ENCODE measurements at places on chromosomes 7 and 10.
A peak's percentile ranks its signal among the peaks of the same experiment; 100 is the strongest.

DNA sequence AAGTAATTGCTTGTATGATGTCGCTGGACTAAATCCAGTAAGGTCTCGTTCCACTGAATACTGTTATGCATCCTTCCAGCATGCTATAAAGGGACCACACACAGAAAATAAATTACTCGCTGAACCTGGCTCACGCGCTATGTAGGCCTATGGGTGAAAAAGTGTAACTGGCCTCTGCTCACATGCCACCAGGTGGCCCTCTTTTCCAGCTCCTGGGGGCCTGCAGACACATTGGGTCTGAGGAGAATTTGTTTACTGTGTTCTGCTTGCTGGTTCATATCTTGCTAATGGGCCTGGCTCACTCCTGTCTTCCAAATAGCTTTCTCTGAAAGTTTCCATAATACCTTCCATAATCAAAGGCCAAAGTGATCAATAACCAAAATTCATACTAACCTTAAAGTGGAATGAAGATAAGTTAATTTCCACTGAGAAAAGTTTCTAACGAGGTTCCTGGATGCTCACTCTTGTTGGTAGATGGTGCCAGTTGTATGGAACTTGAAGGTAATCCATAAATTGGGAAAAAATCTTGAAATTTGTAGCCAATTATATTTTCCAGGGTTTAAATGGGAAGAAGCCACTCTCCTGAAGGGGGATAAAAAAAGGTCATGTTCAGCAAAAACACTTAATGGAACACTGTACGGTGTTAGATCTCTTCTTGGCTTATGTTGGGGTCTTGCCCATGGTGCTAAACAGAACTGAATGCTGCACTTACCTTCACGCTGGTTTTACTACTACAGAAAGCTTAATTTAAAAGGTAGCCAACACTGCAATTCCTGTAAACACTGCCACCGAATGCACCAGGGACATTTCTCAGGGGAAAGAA is 27.0 kb upstream of the ZPBP start:
- DNase-seq: no peak

- peak; percentile 39 for DNase-seq
These were observed 588 bp upstream of the PAOX start for GRCh38 chr10:133378251-133379096.

GRCh38 chr10:126880926-126881325 is 24.3 kb upstream of the DOCK1 start:
- DNase-seq: no peak

- no peak for DNase-seq
These were observed 269.1 kb downstream of the ZMYND11 start for GRCh38 chr10:404346-404745.

DNA sequence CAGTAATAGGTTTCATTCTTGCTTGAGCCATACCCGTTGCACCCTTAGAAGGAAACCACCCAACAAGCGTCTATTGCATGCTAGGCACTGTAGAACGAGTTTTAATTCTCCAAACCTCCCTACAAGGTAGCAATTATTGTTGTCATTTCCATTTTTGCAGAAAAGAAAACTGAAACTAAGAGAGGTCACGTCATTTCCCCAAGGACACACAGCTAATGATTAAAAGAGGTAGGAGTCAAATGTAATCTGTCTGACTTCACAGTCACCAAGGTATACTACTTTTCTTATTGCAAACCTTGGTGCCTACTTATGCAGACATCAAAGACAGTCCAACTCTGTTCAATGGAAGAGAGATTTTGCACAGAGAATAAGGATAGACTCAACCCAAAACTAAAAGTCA is 49.1 kb upstream of the C1QL3 start:
- no peak for DNase-seq

DNA sequence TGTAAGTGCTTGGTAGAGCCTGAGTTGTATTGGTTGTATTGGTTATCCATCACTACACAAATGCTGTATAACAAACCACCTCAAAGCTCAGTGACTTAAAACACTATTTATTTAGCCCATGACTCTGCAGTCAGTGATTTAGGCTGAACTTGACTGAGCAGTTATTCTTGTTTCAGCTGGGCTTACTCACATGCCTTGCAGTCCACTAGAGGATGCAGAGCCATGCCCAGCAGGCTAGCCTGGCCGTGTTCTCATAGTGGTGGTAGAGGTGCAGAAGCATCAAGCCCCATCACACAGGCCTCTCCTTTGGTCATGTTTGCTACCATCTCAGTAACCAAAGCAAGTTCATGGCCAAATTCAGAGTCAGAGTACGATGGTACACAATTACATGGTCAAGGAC is 43.9 kb downstream of the LUC7L2 start:
- DNase-seq: no peak

- no peak for DNase-seq
These were observed 31.6 kb upstream of the USP6NL start for GRCh38 chr10:11643039-11643438.

DNA sequence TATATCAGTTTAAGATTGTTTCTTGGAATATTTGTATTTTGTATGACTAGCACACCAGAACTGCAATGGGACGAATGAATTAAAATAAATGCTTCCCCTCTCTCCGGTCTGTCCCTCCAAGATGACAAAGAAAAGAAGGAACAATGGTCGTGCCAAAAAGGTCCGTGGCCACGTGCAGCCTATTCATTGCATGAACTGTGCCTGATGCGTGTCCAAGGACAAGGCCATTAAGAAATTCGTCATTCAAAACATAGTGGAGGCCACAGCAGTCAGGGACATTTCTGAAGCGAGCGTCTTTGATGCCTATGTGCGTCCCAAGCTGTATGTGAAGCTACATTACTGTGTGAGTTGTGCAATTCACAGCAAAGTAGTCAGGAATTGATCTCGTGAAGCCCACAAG is 17.2 kb upstream of the PAPSS2 start:
- DNase-seq: no peak

- DNase-seq: no peak
These were observed 24.2 kb downstream of the PNLIPRP3 start for GRCh38 chr10:116451711-116452337.

- DNase-seq: no peak
These were observed 9.9 kb upstream of the COL13A1 start for GRCh38 chr10:69791812-69792211.

DNA sequence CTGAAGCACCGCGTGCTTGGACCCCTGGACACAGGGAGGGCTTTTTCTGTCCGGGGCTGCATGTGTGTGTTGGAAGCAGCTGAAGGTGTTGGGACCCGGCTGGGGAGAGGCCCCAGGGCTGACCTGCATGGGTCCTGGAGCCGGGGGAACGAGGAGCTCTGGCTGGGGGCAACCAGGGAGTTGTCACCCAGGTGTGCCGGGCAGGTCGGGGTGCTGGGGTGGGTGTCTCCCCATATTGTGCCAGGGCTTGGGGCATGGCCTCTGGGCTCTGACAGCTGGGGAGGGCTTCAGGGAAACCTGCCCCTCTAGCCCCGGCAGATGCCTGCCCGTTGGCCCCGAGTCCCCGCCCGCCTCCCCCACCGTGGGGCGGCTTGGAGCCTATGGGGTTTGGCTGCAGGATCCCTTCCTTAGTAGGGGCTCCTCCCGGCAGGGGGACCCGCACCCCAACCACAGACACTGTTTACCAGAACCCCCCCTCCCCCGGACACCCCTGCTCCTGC is 42.3 kb downstream of the UNCX start:
- DNase-seq: no peak

Measured in GDM1 (cell line).